ENCODE measurements at places on chromosomes 12 and 14.
A peak's percentile ranks its signal among the peaks of the same experiment; 100 is the strongest.

DNA sequence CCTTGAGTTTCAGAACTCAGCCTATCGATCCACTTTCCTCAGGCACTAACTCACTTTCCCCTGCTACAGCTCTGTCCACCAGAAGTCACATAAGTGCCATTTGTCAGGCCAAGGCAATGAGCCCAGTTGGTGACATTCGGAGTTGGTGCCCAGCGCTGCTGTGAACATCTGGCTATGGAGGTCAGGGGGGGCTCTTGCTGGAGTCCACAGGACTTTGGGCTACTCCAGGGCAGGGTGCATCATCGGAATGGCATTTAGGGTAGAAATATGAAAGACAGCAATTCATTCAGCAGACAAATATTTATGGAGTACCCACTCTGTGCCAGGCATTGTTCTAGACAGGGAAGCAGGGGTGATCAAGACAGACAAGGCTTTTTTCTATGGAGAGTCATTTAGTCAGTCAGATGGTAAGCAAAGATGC lies 1.5 kb upstream of the PPP1CC start:
- no peak for DNase-seq

GRCh38 chr14:60064491-60065072 lies 27.1 kb upstream of the PCNX4 start:
- peak; percentile 35 for DNase-seq

DNA sequence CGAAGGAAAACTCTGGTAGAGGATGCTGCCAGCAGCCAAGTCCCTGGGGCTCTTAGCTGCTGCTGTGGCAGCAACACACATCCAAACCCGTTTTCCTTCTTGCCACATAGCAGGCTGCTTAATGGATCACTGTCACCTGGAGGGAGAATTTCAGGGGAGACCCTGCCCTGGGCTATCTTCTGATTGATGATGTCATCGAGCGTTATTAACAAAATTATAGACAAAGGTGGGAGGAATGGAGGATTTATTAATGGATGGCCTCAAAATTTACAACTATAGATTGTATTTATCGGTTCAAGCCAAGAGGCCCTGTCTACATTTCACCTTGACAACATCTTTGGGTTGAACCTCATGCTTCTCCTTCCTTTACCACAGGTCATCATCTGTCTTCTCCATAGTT lies 120.8 kb upstream of the PZP start:
- no peak for DNase-seq

DNA sequence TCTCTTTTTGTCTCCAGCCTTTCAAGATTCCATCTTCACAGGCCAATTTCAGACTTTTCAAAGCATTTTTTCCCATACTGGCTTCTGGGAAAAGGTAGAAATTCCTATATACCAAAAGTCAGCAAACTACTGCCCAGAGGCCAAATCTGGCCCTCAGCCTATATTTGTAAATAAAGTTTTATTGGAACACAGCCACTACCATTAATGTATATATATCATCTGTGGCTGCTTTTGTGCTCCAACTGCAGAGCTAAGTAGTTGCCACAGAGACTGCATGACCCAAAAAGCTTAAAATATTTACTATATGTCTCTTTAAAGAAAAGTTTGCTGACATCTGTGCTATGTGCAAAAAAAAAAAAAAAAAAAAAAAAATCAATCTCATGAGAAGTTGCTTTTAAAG lies 76.3 kb downstream of the KSR2 start:
- DNase-seq, result no peak

DNA sequence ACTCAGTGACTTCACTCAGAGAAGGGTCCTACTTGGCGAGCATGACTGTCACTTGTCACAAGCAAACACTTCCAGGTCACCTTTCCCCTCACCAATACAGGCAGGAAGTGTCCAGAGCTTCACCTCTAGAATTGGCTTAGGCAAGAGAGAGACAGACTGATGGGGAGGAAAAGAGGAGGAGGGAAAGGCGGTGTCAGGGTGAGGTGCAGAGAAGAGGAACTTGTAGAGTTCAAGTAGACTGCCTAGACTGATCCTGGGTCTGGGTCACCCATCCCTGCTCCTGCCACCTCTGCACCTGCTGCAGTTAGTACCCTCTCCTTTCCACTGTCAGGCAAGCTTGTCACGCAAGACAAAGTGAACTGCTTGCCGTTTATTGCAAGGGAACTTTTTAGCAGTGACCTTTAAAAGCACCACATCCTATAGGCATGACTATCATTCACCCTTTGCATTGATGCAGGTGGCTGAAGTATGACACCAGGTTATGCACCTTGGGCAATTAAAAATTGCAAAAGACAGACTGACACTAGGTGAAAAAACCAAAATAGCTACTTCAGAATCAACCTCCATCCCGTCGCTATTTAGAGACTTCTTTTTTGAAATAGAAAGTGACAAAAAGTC lies 292.4 kb downstream of the SYT1 start:
- no peak for DNase-seq

GRCh38 chr14:54261283-54261682 lies 135.5 kb upstream of the CDKN3 start:
- DNase-seq, result no peak

GRCh38 chr12:121883315-121883660 lies 5.3 kb upstream of the PSMD9 start:
- DNase-seq, result no peak

GRCh38 chr12:116939734-116940133 lies 29.0 kb downstream of the FBXW8 start:
- no peak for DNase-seq

GRCh38 chr12:94603434-94604365 lies 46.7 kb downstream of the TMCC3 start:
- peak; percentile 47 for DNase-seq

DNA sequence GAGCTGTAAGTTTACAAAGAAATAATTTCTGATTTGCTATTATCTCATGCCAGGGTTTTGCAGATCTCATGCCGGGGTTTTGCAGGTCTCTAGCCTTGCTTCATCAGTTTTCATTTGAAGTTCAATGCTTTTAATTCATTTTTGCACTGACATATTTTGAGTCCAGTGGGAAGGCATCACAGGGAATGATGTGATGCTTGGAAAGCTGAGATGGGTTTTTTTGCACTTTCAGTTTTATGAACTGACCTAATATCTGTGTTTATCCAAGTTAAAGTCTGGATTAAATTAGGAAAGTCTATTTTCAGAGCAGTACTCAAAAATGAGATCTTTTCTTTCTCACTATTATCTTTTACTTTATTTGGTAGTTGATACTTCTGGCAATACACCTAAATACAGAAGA lies 23.6 kb upstream of the REP15 start:
- no peak for DNase-seq

- no peak for DNase-seq
Observed at GRCh38 chr12:107027636-107028053, 40.7 kb upstream of the MTERF2 start.

DNA sequence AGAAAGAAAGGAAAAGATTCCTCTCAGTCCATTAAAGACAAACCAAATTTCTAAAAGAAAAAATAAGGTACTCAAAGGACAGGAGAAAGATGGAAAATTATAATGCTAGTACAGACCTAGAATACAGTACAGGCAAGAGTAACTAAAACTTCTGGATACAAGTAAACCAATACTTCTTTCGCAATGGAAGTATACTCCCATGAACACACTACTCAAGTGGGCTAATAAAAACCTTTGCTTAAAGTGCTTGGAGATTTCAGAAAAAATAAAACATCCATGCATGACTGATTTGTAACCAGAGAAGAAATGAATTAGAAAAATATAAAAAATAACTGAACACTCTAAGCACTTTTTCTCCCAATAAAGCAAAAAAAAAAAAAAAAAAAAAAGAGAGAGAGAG lies 3.5 kb downstream of the ZBTB25 start:
- no peak for DNase-seq

DNA sequence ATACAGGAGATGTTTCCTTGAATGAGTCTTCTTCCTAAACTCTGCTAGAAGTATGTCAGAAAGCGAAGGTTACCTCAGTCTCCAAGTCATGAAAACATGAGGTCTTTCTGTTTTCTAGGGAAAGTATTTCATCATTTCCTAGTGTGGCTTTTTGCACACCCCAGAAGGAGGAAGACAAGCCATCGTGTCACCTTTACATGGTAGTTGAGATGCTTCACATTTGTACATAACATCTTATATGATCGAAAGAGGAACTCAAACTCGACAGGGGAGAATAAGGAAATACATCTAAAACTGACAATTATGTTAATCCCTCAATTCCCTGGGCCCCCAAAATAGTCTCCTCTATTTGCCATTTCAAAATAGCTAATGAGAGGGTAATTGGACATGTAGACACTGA lies 214.1 kb upstream of the PLEKHG7 start:
- DNase-seq, result peak; percentile 76

- DNase-seq, result peak; percentile 28
Observed at GRCh38 chr12:94282675-94283074, 134.3 kb downstream of the PLXNC1 start.

DNA sequence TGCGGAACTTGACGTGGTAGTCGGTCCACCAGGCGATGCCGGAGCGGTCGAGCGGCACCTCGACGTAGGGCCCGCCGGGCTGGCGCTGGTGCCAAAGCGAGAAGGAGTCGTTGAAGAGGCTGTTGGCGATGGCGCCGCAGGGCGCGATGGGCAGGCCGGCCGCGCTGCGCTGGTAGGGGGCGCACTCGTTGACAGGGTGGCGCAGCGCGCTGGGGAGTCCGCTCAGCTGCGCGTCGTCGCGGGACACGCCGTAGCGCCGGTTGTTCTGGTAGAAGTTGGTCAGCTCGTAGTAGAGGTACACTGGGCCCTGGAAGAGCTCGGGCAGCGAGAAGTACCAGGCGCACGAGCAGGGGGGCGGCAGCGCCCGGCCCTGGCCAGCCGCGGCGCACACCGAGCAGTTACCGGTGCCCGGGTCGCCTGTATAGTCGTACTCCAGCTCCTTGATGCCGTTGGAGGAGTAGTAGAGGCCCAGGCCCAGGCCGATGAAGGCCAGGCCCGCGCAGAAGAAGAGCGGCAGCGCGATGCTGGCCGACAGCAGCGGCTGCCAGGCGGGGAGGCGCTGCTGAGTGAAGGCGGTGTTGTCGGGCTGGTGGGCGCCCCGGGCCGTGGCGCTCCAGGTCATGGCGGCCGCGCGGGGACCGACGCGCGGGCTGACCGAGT lies 482 bp downstream of the TMEM30B start:
- DNase-seq, result no peak

DNA sequence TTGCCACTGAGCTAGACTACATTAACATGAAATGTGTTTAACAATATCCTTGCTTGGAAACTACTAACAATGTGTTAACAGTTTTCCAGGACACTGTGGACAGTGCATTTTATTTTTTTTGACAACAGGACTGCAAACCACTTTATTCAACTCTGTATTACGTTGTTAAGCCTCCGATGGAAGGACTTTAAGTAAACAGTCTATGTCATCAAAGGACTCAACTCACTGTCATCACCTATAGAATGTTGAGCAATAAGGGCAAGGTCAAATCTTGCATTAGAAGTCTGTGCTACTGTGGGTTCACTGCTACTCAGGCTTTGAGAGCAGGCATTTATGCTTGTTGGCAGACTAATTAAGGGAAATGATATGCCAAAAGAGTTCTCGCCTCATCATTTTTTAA lies 483.7 kb downstream of the FLRT2 start:
- DNase-seq, result no peak

DNA sequence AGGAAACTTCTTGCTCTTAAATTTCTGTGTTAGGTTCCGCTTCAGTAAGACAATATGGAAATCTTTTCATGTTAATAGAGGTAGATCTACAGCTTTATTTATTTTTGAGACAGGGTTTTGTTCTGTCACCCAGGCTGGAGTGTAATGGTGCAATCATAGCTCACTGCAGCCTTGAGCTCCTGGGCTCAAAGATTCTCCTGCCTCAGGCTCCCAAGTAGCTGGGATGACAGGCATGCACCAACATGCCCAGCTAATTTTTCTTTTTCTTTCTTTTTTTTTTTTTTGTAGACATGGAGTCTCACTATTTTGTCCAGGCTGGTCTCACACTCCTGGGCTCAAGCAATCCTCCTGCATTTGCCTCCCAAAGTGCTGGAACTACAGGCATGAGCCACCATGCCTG lies 70.1 kb downstream of the DAO start:
- no peak for DNase-seq

- no peak for DNase-seq
Observed at GRCh38 chr14:99321236-99321925, 49.4 kb upstream of the BCL11B start.

DNA sequence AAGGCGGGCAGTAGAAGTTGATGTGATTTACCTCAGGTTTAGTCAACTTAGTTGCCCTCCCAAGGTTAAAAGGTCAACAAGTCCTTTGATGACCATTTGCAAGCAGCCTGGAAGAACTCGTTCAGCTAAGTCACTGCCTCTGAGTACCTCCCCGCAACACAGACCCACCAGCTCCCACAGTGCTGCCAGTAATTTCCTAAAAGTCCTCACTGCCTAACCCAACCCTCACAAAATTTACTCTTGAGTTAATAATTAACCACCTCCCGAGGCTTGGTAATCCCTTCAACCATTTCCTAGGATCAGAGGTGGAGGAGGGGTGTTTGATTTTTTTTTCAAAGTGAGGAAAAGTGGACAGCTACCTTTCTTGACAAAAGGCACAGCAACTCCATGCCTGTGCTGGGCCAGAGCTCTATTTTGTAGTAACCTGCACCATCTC lies 55.8 kb downstream of the MAP3K9 start:
- DNase-seq, result no peak

GRCh38 chr12:26704684-26705460 lies 128.1 kb downstream of the ITPR2 start:
- DNase-seq, result peak; percentile 64

GRCh38 chr14:104567141-104567956 lies 12.2 kb upstream of the C14orf180 start:
- no peak for DNase-seq

GRCh38 chr14:66746316-66747006 lies 238.5 kb downstream of the GPHN start:
- peak; percentile 64 for DNase-seq

- DNase-seq, result no peak
Observed at GRCh38 chr12:106074706-106075392, 63.9 kb downstream of the NUAK1 start.

- DNase-seq, result no peak
Observed at GRCh38 chr12:92404921-92405320, 259.3 kb upstream of the BTG1 start.

DNA sequence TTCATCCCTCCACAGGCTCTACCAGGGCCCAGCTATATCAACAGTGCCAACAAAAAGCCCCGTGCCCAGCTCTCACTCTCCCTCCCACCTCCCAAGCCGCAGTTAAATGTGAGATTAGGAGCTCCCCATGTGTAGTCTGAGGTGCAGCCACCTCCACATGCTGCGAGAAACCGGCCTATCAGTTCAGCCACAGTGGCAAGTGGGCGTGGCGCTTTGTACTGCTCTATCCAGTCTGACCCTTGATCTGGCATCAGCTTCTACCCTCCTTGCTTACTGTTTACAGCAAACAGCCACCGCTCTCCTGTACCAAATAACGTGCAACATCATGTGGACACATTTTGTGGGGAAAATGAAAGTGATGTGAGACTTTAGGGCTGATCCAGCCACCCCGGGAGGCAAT lies 1.7 kb downstream of the PLEK2 start:
- DNase-seq, result no peak

DNA sequence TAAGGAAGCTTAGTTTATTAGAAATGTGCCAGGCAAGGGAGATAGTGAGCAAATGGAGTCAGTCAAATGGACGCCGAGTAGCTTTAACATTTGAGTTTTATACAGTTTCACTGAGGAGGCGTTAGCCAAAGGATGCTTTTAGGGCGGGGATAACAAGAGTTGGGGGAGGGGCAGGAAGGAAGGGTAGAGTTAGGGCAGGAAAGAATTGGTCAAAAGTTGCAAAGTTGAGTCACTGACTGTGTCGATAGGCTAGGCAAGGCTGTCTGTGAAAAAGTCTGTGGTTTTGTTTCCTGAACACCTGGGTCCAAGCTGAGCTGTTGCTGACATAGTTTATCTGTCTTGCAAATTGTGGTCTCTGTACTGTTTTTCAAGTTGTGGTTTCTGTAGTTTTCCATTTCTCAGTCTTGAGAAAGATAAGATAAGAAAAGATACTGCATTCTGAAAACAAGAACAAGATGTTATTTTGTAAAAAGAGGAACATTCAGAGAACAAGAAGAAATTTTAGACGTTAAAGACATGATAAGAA lies 62.6 kb upstream of the RESF1 start:
- DNase-seq, result peak; percentile 100

Data from KBM-7 (cell line).